NCI-H2227 treated with DMSO at 0.1 percent for 48 hours (cell line): ENCODE measurements at places on chromosomes 6 and 20.

DNA sequence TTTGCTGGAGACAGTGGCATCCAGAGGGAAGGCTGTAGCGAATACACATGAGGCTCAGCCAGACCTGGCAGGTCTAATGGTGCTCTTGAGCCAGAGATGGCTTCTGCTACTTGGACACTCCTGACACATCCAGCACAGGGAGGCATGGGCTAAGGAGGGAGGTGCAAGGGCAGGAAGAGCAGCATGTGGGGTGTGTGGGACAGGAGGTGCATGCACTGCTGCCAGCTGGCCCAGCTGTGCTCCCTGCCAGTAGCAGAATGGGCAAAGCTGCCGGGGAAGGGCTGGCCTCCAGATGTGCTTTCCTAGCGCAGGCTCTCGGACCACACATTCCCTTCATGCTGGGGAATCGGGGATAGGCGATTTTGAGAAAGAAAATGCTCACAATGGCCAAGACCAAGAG lies 309.2 kb downstream of the CDC5L start:
- DNase-seq, result no peak

DNA sequence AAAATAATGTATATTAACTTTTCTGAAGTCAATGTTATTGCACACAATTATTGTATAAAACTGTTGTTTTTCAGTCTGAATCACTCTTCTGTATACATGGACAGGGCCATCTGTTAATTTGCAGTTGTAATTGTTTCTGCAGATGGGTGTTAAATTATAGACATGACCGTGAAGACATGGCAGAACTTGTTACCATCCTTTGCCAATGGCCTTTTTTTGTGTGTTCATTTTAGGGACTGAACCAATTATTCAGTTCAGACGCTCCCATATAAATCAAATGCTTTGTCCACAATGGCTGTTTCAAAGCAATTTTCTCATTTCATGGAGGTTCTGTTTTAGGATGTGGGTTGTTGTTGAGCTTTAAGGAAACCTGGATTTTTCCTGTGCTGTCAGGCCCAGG lies 533.7 kb downstream of the DOK5 start:
- no peak for DNase-seq

DNA sequence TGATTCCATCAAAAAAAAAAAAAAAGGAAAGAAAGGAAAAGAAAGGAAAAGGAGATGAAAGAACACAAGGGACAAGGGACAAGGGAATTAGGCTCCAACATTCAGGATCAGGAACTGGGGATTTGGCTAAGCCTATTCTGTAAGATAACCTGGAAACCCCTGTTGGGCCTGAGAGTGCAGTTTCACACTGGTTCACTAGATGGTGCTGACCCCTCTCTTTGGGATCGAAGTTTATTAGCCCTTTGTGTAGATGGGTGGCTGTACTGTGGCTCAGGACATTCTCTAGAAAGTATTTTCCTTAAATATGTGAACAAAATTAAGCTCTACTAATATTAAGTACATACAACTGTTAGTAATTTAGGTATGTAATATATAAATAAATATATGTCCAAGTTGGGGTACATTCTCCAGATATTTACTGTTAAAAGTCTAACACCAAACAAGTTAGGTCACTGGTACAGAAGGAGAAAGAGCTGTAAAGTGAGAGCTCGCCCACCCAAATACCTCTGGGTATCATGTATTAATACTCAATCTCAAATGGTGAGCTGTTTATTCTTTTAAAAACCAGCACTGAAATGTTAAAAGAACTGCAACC lies 6.3 kb downstream of the OR2A4 start:
- DNase-seq, result no peak

GRCh38 chr20:36732456-36732855 lies 13.4 kb downstream of the NDRG3 start:
- DNase-seq, result no peak

GRCh38 chr6:32058511-32058963 lies 20.3 kb downstream of the CYP21A2 start:
- DNase-seq, result no peak
